ENCODE measurements at places on chromosomes 1 and 21.

GRCh38 chr1:14167884-14168283 is 430.6 kb upstream of the KAZN start:
- no peak for DNase-seq

DNA sequence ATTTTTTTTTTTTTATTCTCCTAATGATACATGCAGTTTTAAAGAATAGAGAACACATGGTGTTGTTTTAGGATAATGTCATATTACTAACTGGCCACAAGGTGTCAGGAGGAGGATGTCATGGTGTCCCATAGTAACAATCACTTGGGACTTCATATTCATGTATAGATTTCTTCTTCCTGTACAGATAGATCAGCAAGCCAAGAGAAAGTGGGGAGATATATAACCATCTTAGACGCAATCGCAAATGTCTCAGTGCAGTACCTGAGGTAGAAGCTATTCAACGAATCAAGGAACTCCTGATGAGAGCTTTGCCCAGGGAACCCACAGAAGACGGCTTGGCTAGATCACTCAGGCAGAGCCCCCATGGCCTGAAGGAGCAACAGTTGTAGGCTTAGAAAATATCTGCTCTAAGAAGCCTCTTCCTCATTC is 12.3 kb downstream of the OR2T11 start:
- peak; percentile 32 for DNase-seq

GRCh38 chr1:24850328-24850920 is 79.7 kb downstream of the RUNX3 start:
- DNase-seq = no peak

GRCh38 chr1:43617668-43618067 is 32.3 kb upstream of the KDM4A start:
- DNase-seq = no peak

- no peak for DNase-seq
Observed at GRCh38 chr1:101028466-101028865, 2.9 kb upstream of the DPH5 start.

GRCh38 chr1:3473381-3473844 is 18.9 kb downstream of the ARHGEF16 start:
- peak; percentile 51 for DNase-seq

- DNase-seq = no peak
Observed at GRCh38 chr21:38443110-38443509, 55.2 kb downstream of the ERG start.

- no peak for DNase-seq
Observed at GRCh38 chr1:23211955-23212354, 5.3 kb downstream of the HTR1D start.

DNA sequence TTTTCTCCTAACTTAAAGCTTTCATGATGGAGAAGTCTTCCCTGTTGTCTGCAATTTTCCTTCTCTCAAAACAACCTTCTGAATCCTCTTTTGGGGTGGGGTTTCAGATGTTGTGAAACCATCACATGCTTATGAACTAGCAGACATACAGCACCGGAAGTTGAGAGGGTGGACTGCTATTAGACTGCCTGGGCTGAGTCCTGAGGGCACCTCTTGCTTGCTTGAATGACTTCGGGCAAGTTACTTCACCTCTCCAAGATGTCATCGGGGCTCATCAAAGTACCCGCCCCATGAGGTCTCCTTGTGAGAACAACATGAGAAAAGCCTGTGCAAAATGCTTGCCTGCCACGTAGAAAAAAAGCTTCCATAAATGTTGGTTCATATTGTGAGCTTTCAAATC is 89.6 kb downstream of the CCDC185 start:
- DNase-seq = no peak

GRCh38 chr1:64750875-64751274 is 6.0 kb downstream of the RAVER2 start:
- no peak for DNase-seq

DNA sequence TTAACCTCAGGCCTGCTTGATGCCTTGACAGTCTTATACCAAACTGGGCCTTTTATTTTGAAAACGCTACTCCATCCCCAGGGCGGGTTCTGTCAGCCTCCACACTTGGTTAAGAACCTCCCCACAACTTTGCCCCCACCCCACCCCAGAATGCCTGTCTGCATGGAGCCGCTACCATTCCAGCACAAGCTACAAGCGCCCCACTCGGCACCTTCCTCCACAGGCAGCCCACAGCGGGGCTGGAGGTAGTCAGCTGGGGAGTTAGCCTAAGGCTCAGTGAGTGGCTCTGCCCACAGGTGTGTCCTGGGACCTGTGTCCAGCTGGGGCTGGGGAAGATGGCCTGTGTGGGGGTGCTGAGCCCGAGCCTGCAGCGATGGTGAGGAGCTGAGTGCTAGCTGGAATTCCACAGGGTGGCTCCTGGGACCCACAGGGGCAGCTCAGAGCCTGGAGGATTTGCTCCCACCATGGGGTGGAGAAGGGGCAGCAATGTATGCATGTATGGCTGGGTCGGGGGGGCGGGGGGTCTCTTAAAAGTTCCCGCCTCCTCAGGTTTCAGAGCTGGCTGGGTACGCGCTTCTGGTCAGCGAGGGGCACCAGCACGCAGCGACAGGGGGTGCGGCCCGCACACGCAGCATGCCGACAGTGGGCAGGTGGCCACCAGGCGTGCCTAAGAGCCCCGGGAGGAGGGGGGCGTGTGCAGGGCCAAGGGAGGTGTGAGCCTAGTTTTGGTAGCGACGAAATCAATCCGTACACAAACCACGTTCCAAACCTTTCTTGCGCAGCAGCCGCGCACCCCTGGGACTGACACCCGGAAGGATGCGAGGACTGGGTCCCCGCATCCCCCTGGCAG is 917 bp downstream of the ETNK2 start:
- DNase-seq = peak; percentile 56

DNA sequence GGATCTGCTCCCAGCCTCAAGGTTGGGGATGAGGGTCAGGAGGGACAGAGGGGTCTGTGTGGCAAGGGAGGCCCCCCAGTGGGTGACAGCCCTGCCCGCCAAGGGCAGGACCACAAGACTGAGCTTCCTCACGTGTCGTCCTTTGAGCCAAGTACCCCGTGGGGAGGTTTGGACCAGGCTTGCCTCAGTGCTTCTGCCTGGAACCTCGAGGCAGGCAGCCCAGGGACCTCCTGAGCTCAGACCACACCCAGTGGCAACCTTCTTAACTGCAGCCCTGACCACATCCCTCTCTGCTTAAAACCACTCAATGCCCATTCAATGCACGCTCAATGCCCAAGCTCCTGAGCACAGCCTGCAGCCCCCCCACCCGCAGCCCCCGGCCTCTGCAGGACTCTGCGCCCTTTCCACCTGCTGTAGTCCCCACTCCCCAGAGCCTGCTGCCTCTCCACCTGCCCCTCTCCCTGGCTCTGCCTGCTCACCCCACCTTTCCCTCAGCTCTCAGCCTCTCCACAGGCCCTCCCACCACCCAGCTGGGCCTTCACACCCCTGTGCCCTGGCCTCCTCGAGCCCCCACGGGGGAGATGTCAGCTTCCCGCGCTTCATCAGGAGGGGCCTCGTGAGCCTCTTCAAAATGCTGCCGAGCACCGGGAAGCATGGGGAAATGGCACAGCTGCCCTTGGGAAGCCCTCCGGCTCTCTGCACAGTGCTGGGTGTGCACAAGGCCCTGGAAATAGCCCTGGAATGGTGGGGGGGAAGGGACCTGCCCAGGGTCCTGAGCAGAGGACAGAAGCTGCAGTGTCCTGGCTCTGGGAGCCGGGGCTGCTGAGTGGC is 129.3 kb upstream of the VAMP3 start:
- DNase-seq = no peak

GRCh38 chr1:77744576-77744975 is 15.1 kb downstream of the USP33 start:
- no peak for DNase-seq

GRCh38 chr1:230592848-230593414 is 49.4 kb upstream of the COG2 start:
- DNase-seq = no peak

- no peak for DNase-seq
Observed at GRCh38 chr1:41341365-41341683, 19.9 kb upstream of the FOXO6 start.

GRCh38 chr21:34826836-34827235 is 158.0 kb downstream of the CLIC6 start:
- no peak for DNase-seq

- no peak for DNase-seq
Observed at GRCh38 chr1:169044971-169045370, 61.5 kb upstream of the ATP1B1 start.
